ENCODE measurements at places on chromosomes 2 and 18.

DNA sequence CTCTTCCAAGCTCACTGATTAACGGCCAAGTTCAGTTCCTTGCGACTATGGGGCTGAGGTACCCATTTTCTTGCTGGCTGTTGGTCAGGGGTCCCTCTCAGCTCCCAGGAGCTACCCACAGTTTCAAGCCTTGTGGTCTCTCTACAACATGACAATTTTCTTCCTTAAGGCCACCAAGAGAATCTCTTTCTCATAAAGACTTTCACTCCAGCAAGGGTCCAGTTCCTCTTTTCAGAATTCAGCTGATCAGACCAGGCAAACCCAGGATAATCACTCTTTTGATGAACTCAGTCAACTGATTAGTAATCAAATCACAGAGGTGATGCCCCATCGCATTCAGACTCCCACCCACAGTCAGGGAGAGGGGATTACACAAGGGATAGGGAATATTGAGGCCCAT is 129.7 kb downstream of the IRS1 start:
- no peak for DNase-seq

- DNase-seq = peak; percentile 77
These were observed 150.6 kb downstream of the RTN4 start for GRCh38 chr2:54899576-54900200.

GRCh38 chr2:6917761-6918421 is 679 bp downstream of the RNF144A start:
- no peak for DNase-seq

DNA sequence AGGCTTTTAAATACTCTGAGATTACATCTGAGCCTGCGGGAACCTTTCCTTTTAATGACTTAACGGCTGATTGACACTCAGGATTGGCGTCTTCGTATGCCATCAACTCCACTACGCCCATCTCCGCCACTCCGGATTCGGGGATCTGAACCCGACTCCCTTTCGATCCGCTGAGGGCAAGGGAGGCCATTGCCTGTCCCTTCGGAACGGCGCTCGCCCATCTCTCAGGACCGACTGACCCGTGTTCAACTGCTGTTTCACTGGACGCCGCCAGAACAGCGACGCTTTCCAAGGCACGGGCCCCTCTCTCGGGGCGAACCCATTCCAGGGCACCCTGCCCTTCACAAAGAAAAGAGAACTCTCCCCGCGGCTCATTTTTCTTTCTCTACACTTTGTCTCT is 90.4 kb downstream of the PID1 start:
- DNase-seq = no peak

- DNase-seq = peak; percentile 58
These were observed 37.5 kb upstream of the PTH2R start for GRCh38 chr2:208369091-208369490.

DNA sequence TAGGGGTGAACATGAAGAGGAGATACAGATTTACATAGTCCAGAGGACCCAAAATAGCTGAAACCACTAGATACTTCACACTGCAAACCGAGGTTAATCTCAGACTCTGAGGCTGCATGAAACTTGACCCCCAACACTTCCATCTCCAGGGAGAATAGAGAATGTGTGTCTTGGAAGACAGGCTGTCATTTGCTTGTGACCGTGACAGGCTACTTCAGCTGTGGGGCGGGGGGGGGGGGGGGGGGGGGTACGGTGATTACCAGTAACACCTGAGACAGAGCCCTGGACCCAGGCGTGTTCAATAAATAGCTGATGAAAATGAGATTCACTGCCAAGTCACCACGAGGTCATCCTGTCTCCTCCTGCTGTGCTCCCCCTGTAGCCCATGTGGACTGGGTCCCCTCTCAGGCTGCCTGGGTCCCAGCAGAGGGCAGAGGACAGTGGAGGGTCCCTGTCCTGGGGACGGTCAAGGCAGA is 5.7 kb upstream of the KLHL29 start:
- no peak for DNase-seq

GRCh38 chr2:179802051-179802882 is 59.1 kb downstream of the ZNF385B start:
- no peak for DNase-seq

- no peak for DNase-seq
These were observed 53.2 kb downstream of the MAP4K4 start for GRCh38 chr2:101750688-101751087.

DNA sequence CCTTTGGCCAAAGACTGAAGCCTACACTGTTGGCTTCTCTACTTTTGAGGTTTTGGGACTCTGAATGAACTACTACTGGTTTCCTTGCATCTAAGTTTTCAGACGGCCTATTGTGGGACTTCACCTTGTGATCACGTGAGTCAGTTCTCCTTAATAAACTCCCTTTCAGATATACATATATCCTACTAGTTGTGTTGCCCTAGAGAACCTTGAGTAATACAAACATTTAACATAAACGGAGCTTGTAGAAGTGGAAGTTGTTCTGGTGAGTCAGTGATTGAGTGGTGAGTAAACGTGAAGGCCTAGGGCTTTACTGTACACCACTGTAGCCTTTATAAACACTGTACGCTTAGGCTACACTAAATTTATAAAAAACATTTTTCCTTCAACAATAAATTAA is 107.2 kb upstream of the CDH2 start:
- DNase-seq = no peak

Measured in AG10803 (cell line).